ENCODE measurements at places on chromosomes 7 and 10.

- DNase-seq, result no peak
These were observed 3.1 kb downstream of the SAR1A start for GRCh38 chr10:70167246-70167645.

DNA sequence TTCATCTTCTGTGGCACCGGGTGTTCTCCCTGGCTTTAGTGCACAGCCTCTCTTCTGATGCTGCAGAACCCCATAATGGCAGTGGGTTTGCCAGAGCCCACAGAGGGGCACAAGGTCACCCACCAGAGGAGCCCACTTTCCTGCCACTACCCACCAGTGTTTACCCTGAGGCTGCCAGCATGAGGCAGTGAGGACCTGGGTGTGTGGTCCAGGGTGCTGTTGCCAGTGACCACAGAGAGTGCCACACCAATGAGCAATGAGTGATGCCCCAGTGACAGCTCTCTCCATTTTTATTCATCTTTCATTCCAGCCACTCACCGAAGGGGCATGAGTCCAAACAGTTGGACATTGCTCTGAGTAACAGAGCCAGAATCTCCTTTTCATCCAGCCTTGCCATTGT, 34.8 kb downstream of the MTURN start:
- no peak for DNase-seq

DNA sequence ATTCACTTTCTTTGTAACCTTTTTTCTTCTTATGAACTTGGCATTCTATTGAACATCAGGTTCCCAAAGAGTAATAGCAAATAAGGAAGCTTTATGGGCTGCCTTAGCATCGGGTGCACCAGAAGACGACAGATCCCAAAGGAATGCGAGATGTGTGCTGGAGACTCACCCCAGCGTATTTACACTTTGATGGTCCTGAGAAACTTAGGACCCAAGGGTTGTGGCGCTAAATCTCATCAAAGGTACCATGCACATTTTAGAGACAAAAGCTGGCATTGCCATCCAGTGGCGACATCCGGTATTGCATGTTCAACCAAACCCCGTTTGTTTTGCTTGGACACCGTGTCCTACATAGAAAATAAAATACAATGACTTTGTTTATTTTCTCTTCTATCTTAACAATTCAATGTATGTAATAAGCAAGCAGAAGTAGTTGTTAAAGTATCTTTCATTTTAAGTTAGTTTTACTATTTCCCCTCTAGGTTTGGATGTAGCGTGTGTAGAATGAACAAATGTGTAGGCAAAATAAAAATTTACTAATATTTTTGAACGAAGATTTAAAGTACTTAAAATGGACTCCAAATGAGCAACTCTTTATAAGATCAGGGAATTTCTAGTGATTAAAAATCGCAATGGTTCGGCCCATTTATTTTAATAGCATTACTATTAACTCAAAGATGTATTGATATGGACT, 1154.8 kb downstream of the GATA3 start:
- peak; percentile 40 for DNase-seq

GRCh38 chr10:50381642-50382041, 130.3 kb upstream of the ASAH2 start:
- DNase-seq, result no peak

- DNase-seq, result no peak
These were observed 43.0 kb downstream of the SHOC2 start for GRCh38 chr10:110962443-110962842.

DNA sequence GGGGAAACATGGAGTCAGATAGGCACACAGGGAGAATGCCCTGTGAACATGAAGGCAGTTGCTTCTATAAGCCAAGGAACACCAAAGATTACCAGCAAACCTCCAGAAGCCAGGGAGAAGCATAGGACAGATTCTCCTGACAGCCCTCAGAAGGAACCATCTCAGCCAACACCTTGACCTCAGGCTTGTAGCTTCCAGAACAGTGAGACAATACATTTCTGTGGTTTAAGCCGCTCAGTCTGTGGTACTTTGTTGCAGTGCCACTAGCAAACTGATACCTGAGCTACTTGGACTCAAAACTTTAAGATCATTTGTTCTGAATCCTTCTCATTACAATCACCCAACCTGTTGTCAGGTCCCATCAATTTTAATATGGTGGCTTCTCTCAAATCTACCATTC, 31.2 kb downstream of the ABLIM1 start:
- no peak for DNase-seq

DNA sequence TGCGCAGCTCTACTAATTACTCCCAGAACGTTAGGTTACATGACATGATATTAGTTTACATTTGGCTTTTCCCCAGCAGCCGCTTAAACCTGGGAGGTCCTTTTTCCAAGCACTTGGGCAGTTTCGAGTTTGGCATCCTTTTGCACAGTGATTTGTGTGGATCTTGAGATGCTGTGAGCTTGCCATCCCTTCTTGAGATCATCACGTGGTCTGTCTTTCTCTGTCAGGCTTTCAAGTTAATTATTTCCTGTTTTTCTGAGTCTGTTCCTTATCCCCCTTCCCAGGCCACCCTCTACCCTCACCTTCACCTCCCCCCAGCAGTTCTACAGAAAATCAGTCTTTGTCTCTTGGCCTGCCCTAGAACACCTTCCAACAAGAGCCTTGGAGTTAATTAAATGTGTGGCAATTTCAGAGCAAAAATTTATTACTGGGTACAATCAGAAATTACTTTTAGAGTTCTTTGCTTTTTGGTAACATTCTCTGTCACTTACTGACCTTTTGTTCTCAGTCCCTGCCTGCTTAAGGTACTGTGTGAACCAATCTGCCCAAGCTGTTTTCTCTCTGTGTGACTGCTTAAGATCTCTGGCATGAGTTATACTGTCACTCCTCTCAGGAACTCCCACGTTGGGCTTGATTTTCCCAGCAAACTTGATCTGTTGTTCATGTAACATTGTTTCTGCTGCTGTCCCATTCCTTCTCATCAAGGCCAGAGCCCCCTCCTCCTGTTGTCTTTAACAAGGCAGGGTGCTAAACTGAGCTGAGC, 3.1 kb upstream of the SLF2 start:
- no peak for DNase-seq

- DNase-seq, result no peak
These were observed 45.1 kb downstream of the CYP2C9 start for GRCh38 chr10:94983555-94983954.
